NCI-H187 treated with DMSO at 0.1 percent for 48 hours (cell line): ENCODE measurements at places on chromosomes 4 and X.

GRCh38 chrX:31847773-31848172 lies 775.9 kb upstream of the FTHL17 start:
- DNase-seq: no peak

GRCh38 chrX:65589304-65589703 lies 54.7 kb upstream of the LAS1L start:
- no peak for DNase-seq

- DNase-seq: no peak
These were observed 2.9 kb downstream of the TMEM131L start for GRCh38 chr4:153469031-153469430.

DNA sequence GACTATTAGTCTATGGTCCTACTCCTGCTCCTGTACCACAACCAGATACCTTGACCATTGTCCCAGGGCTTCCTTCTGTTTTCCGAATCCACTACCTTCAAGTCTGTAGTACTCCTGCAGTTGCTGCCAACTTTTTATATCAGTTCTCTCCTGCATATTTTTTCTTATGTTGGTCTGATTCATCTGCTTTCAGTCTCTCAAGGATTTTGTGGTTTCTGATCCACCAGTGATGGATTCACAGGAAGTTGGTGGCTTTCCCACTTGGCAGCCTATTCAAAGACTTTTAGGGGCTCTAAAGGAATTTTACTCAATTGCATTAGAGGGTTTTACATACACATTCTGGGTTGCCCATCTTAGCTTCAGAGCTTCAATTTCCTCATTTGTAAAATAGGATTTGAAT lies 23.6 kb downstream of the KIF4A start:
- DNase-seq: no peak

- DNase-seq: no peak
These were observed 41.1 kb downstream of the FRMD7 start for GRCh38 chrX:132086672-132087071.

GRCh38 chr4:53037892-53038291 lies 175.8 kb downstream of the RASL11B start:
- DNase-seq: no peak

DNA sequence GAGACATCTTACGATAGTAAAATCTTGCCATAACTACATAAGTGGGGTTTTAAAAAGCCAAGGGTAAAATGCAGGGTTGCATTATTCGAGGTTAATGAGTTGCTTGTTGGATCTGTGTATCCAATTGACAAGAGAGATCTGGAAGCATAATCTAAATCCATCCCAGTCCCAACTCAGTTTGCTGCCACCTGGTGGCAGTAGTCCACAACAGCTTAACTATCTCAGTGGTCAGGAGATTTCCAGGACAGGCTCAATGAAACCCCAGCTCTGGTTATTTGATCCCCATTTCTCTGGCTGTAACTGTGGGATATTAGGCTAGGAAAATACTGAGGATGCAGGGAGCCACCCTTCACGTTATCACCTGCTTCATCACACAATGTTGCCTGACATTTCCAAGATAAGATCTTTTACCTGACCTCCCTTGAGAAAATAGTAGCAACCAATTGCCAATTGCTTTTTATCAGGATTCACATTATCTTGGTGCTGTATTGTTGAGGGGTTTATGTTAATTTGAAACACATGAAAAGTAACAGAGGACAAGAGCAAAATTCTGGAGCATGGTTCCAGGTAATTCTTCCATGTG lies 88.2 kb upstream of the TNIP3 start:
- DNase-seq: no peak
